ENCODE measurements at places on chromosomes 5 and 9. TPM values are rescaled to one million over a fixed set of nuclear protein-coding genes. Genes with fewer than 3 reads are reported as not detected.

DNA sequence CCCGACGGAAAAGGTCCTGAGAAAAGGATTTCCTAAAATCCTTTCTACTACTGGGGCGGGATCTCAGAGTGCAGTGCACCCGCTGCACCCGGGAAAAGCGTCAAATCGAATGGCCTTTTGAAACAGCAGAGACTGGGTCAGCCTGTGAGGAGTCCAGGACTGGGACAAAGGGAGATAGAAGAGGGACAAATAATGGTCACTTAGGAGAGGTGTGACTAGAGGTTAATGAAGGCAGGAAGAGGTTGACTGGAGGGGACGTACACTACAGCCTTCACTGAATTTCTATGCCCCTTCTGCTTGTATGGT lies 1.5 kb downstream of the PLPPR1 start:
- peaks cover 6% of the 10 kb centered on the region for H3K27me3 ChIP-seq
- no peaks in the 10 kb centered on the region for H3K4me1 ChIP-seq
- no peak for DNase-seq
- H3K36me3 ChIP-seq, result no peaks in the 10 kb centered on the region
- H3K27ac ChIP-seq, result no peak overlapping the region

The SLCO6A1 gene
- total RNA-seq, result not detected

DNA sequence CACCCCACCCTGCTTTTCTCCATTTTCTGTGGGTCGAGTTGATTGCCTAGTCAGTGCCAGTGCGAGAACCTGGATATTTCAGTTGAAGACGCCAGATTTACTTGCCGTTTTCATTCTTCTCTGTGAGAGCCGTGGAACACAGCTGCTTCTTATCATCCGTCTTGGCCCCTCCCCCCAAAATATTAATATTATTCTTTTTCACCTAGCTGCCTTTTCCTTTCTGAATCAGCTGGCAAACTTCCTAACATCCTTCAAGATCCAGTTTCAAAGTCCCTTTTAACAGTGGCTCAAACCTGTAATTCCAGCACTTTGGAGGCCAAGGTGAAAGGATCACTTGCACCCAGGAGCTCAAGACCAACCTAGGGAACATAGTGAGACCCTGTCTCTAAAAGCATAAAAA lies 117.1 kb upstream of the RASA1 start:
- no peak for DNase-seq
- H3K36me3 ChIP-seq, result no peaks in the 10 kb centered on the region
- H3K4me1 ChIP-seq, result no peaks in the 10 kb centered on the region
- H3K27me3 ChIP-seq, result no peaks in the 10 kb centered on the region

The FOXD4L3 gene
- 0.11 TPM for total RNA-seq

GRCh38 chr5:148343046-148343407 lies 7.7 kb downstream of the SPINK9 start:
- no peak overlapping the region for H3K4me3 ChIP-seq
- DNase-seq, result no peak
- H3K27ac ChIP-seq, result no peak overlapping the region
- no peaks in the 10 kb centered on the region for H3K27me3 ChIP-seq
- no peaks in the 10 kb centered on the region for H3K36me3 ChIP-seq
